Fibroblast of villous mesenchyme (primary cell): ENCODE measurements at places on chromosomes 1 and 21. TPM values are rescaled to one million over a fixed set of nuclear protein-coding genes. Genes with fewer than 3 reads are reported as not detected.

Gene HES4
- total RNA-seq: 2.2 and 8.1 TPM in 2 replicates

Gene SPRR2E
- not detected in 2 replicates for total RNA-seq

Gene CRB1
- total RNA-seq: under 0.01 TPM in 2 replicates

Gene GJA5
- total RNA-seq: under 0.01 and 0.86 TPM in 2 replicates

Gene KCNN3
- total RNA-seq: not detected in 2 replicates

Gene PCP4
- total RNA-seq: not detected in 2 replicates

Gene OR2AK2
- under 0.01 TPM in 1 of 2 replicates, not detected in the other for total RNA-seq

Gene EFNA3
- total RNA-seq: 0.32 and 0.43 TPM in 2 replicates

Gene PDZK1IP1
- 0.43 TPM in 1 of 2 replicates, not detected in the other for total RNA-seq

Gene NPHS2
- total RNA-seq: not detected in 2 replicates

Gene NFIA
- total RNA-seq: 4.8 and 10.4 TPM in 2 replicates

Gene OR2W3
- total RNA-seq: 0.86 and 0.97 TPM in 2 replicates

Gene AADACL3
- total RNA-seq: not detected in 2 replicates

Gene CNIH3
- total RNA-seq: 3.9 and 11.3 TPM in 2 replicates

Gene FCGR1A
- not detected in 2 replicates for total RNA-seq

Gene TRIM58
- 0.97 and 3.5 TPM in 2 replicates for total RNA-seq

Gene FCRL2
- not detected in 2 replicates for total RNA-seq

Gene TSSK3
- 0.86 and 0.97 TPM in 2 replicates for total RNA-seq

Gene TENT5C
- 4.3 and 6.1 TPM in 2 replicates for total RNA-seq

Gene INKA2
- 4.3 and 4.5 TPM in 2 replicates for total RNA-seq

Gene OR2T29
- not detected in 2 replicates for total RNA-seq

Gene NT5C1A
- not detected in 2 replicates for total RNA-seq

Gene ZNF684
- total RNA-seq: 2.9 and 3.5 TPM in 2 replicates

Gene ZBED6
- total RNA-seq: 38.7 and 40.2 TPM in 2 replicates
